ENCODE measurements at places on chromosomes 13 and 19.
A peak's percentile ranks its signal among the peaks of the same experiment; 100 is the strongest.

GRCh38 chr13:87878706-87879105 lies 207.5 kb downstream of the SLITRK5 start:
- H3K27me3 ChIP-seq, result no peaks in the 10 kb centered on the region
- H3K4me1 ChIP-seq, result no peaks in the 10 kb centered on the region

DNA sequence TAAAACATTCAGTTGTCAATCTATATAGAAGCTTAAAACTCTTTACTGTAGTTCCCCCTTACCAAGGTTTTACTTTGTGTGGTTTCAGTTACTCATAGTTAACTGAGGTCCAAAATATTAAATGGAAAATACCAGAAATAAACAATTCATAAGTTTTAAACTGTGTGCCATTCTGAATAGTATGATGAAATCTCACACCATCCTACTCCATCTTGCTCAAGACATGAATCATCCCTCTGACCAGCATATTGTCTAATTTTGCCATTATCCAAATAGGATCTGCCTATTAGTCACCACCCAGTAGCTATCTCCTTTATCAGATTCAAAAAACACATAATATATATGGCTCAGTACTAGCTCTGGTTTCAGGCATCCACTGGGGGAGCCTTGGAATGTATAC lies 22.4 kb downstream of the ZNF571 start:
- no peak overlapping the region for H3K4me3 ChIP-seq

- H3K4me1 ChIP-seq, result peaks cover 56% of the 10 kb centered on the region
- no peak for DNase-seq
- H3K4me3 ChIP-seq, result no peak overlapping the region
- peaks cover 50% of the 10 kb centered on the region for H3K36me3 ChIP-seq
- no peaks in the 10 kb centered on the region for H3K27me3 ChIP-seq
Observed at GRCh38 chr13:24282256-24282655, 27.1 kb upstream of the C1QTNF9 start.

DNA sequence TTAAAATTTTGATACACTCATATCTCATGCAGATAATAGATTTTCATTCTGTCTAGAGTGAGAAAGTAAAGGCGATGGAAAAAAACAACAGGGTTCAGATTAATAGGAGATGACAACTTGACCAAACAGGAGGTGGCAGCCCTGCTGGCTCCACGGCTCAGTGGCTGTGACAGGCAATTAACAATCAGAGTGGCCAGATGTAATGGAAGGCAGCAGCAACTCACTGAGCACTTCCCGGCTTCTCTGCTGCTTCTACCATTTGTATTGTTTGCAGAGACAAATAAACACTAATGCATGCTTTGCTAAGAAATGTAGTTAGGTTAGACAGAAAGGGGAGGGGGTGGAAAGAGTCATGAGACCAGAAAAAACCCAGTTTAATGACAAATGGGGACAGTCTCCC lies 473.0 kb upstream of the SLC10A2 start:
- no peaks in the 10 kb centered on the region for H3K36me3 ChIP-seq
- no peak for DNase-seq
- H3K4me1 ChIP-seq, result no peaks in the 10 kb centered on the region
- no peaks in the 10 kb centered on the region for H3K27me3 ChIP-seq
- H3K27ac ChIP-seq, result no peak overlapping the region

- no peak for DNase-seq
- no peaks in the 10 kb centered on the region for H3K4me1 ChIP-seq
- peaks cover 50% of the 10 kb centered on the region for H3K27me3 ChIP-seq
- no peaks in the 10 kb centered on the region for H3K36me3 ChIP-seq
Observed at GRCh38 chr13:27321468-27322431, 51.1 kb downstream of the RASL11A start.

DNA sequence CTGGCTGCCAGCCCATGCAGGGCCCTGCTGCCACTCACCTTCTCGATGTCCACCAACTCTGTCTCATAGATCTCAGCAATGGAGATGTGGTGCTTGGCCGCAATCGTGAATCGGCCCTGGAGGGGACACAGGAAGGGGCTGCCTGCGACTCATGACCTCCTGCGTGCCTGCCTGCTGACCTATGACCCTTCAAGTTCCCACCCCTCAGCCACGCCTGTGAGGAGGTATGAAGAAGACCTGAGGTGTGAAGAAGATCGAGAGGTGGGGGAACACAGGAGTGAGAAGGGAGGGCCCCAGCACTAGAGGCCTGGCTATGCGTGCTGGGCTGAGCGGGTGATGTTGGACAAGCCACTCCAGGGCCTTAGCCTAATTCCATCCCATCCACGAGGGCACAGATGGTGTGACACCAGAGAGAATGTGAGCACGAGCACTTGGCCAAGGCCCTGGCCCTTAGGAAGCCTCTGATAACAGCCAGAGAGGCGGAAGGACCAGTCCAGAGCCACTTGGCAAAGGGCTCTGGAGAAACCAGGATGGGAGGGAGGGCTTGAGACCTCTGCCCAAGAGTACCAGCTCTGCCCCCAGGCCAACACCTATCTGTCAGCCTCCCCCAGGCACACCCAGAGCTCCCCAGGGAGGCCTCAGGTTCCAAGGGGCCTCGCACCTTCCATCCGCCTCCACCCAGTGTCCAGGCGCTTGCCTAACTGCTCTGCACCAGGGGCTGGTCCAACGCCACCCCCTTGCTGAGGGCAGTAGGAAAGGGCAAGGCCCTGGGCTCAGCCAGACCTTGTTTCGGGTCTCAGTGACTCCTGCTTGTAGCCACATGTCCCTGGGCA lies 9.6 kb upstream of the KPTN start:
- peaks cover 41% of the 10 kb centered on the region for H3K36me3 ChIP-seq
- no peak for DNase-seq
- no peak overlapping the region for H3K4me3 ChIP-seq
- H3K27me3 ChIP-seq, result no peaks in the 10 kb centered on the region

DNA sequence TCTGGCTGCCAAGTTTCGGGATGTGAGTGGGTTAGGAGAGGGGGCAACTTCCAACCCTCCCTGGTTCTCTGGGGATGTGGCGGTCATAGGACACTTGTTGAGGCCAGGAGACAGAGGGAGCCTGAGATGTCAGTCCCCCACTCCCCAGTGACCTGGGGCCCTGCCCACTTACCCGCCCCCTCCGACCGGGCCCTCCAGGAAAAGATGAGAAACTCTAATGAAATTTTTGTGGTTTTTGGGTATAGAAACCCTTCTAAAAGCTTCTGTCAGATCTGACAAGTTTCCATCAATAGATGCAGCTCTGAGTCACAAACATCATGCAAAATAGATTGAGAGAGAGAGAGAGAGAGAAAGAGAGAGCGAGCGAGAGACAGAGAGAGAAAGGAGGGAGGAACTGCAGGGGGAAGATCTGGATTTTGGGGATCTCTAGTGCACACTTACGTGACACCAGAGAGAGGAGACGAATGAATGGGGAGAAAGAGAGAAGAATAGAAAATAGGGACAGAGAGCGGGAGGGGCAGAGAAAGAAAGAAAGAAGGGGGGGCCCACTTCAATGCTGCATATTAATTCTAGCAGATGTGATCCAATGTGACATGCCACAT lies 94.0 kb downstream of the PTPRS start:
- H3K27me3 ChIP-seq, result peaks cover 46% of the 10 kb centered on the region
- H3K36me3 ChIP-seq, result no peaks in the 10 kb centered on the region
- no peak overlapping the region for H3K4me3 ChIP-seq
- DNase-seq, result no peak
- peak overlapping the region; percentile 29 for H3K27ac ChIP-seq

GRCh38 chr13:20231839-20232555 lies at the start of gene GJB6:
Gene GJB6, minus strand, starts transcription at chr13:20232319. Its CDS starts 8,839 bp downstream, at chr13:20223480.
- peaks cover 7% of the 10 kb centered on the region for H3K4me1 ChIP-seq
- peak within 1 kb of the TSS; percentile 71 for H3K4me3 ChIP-seq
- H3K27me3 ChIP-seq, result peaks cover 46% of the 10 kb centered on the region

GRCh38 chr19:48398102-48398374 lies 4.6 kb downstream of the GRIN2D start:
- peaks cover 58% of the 10 kb centered on the region for H3K4me1 ChIP-seq
- DNase-seq, result no peak
- H3K27me3 ChIP-seq, result peaks cover 41% of the 10 kb centered on the region
- H3K36me3 ChIP-seq, result peaks cover 14% of the 10 kb centered on the region
- H3K4me3 ChIP-seq, result peak overlapping the region; percentile 87

GRCh38 chr19:31960474-31960873 lies 384.9 kb upstream of the ZNF507 start:
- peaks cover 10% of the 10 kb centered on the region for H3K27me3 ChIP-seq
- H3K4me1 ChIP-seq, result no peaks in the 10 kb centered on the region
- no peak for DNase-seq
- no peak overlapping the region for H3K4me3 ChIP-seq
- H3K27ac ChIP-seq, result no peak overlapping the region
- no peaks in the 10 kb centered on the region for H3K36me3 ChIP-seq

DNA sequence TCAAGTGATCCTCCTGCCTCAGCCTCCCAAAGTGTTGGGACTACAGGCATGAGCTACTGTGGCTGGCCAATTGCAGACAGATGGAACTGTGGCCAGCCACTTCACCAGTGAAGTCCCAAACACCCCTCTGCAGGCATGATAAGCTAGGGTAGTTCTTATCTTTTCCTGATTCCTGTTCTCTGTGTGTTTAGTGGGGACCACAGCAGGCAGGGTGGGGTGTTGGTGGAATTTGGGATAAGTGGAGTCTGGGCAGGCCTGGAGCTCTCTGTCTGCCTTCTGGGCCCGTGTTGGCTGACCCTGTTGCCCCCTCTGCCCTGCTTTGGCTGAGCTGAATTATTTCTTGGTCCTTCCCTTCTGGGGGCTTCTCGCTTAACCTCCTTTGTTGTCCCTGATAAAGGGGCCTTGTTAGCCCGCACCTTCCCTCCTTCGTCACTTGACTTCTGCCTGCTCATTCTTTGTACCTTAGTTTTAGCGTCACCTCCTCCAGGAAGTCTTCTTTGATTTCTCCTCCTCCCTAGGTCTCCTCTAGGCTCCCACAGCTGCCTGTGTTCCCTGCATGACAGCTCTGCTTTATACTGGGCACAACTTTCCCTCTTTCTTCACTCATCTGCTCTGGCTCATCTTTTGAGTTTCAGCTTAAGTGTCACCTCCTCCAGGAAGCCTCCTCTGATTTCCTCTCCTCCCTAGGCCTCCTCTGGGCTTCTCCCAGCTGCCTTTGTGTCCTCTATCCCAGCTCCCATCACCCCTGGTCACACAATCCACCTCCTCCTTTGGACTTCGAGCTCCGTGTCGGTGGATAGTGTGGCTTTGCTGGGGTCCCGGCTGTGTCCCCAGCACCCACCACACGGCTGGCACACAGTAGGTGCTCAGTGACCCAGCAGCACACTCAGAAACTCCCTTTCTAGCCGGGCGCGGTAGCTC lies 1.7 kb upstream of the NCLN start:
- peak overlapping the region; percentile 94 for H3K4me3 ChIP-seq
- H3K36me3 ChIP-seq, result peaks cover 56% of the 10 kb centered on the region
- peak overlapping the region; percentile 88 for H3K27ac ChIP-seq
- no peak for DNase-seq
- peaks cover 60% of the 10 kb centered on the region for H3K4me1 ChIP-seq

DNA sequence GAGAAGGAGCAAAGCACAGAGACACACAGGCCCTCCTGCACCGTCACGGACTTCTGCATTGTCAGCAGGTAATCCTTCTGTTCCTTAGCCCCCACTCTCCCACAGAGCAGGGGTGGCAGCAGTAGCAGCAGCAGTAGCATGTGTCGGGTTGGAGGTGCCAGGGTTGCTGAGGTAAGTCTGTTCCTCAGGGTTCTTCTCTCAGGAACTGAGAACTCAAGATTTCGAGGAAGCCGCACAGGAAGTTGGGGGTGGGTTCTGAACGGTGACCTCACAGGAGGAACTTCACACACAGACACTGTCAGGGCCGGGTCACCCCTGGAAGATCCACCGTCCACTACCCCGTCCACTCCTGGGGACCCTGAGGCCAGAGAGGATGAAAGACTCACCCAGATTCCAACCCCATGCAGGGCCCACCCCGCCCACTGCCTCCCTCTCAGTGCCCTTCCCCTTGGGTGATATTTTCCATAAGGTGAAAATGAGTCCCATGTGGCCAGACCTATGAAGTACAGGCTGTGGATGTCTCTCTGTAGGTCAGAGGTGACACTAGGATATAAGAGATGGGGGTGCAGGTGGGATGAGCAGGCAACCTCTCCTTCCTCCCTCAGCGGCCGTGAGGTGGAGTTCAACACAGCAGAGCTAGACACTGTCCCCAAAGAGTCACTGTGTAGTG lies at the start of gene SIGLEC12:
SIGLEC12 (minus strand) TSS at position 207 of the 670 bp plus-strand sequence; CDS start at position 140, 67 bp downstream.
- DNase-seq, result no peak
- peaks cover 5% of the 10 kb centered on the region for H3K4me1 ChIP-seq
- no peak within 1 kb of the TSS for H3K4me3 ChIP-seq

GRCh38 chr19:52216401-52216800 lies 26.5 kb downstream of the PPP2R1A start:
- peaks cover 84% of the 10 kb centered on the region for H3K36me3 ChIP-seq
- no peak overlapping the region for H3K27ac ChIP-seq
- H3K27me3 ChIP-seq, result no peaks in the 10 kb centered on the region
- DNase-seq, result no peak
- H3K4me1 ChIP-seq, result peaks cover 10% of the 10 kb centered on the region

DNA sequence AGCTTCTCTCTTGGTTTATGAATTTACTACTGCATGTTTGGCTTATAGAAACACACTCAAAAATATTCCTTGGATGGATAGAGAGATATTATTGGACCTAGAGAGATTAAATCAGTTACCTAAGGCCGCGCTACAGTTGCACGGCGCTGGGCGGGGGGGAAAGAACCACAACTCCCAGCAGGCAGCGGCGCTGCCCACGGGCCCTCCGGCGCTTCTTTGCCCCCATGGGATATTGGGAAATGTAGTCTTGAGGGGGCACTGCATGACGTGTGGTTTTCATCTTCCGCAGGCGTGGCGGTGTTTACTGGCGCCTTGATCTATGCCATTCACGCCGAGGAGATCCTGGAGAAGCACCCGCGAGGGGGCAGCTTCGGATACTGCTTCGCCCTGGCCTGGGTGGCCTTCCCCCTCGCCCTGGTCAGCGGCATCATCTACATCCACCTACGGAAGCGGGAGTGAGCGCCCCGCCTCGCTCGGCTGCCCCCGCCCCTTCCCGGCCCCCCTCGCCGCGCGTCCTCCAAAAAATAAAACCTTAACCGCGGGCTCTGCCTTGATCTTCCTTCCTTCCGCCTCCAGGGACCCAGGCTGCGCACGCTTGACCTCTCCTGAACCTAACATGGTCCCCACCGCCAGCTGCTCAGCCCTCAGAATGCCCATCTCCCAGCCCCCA lies 4.8 kb downstream of the EMP3 start:
- H3K27me3 ChIP-seq, result no peaks in the 10 kb centered on the region
- peak overlapping the region; percentile 94 for H3K27ac ChIP-seq
- peaks cover 56% of the 10 kb centered on the region for H3K36me3 ChIP-seq
- DNase-seq, result peak; percentile 66
